ENCODE measurements at places on chromosomes 2 and 18.

- DNase-seq: no peak
Observed at GRCh38 chr2:40773291-40773690, 321.4 kb upstream of the SLC8A1 start.

- no peak for DNase-seq
Observed at GRCh38 chr18:4352746-4353551, 102.2 kb downstream of the DLGAP1 start.

- no peak for DNase-seq
Observed at GRCh38 chr2:147358375-147358774, 486.5 kb upstream of the ACVR2A start.

DNA sequence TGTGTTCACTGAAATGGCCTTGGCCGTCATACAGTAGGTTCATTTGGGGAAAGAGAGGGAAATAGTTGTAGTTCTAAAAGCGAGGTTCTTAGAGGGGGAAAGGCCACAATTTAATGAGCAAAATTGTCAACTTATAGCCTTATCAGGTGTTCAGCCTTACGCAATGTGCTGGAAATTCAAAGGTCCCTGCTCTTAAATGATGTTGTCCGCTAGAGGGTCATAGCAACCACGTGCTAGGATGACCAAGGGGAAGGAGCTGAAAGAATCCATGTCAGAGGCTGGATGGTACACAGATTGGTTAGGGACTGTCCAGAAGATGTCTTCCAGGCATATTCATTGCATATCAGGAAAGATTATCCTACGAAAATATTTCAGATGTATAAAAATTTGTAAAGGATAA lies 282.3 kb upstream of the MEX3C start:
- no peak for DNase-seq

DNA sequence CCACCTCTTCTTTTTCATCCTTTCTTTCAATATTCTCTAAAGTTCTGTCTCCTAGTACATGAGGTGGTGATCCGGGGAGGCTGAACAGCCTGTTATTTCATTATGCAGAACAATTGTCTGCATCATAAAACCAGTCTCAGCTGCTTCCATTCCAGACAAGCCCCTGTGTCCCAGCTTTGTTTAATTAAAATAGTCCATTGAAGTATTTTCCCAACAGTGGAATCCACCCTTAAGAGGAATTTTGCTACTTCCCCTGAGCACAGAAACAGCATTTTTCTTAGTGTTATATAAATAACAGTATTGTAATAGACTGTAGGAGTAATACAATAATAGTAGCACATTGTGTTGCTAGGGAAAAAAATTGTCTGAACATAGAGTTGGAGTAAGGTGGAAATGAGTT lies 395.4 kb upstream of the TCF4 start:
- DNase-seq: no peak

GRCh38 chr2:147646818-147647468 lies 197.9 kb upstream of the ACVR2A start:
- DNase-seq: no peak

- DNase-seq: no peak
Observed at GRCh38 chr2:204585930-204586329, 40.7 kb downstream of the PARD3B start.

- DNase-seq: peak; percentile 69
Observed at GRCh38 chr2:30421604-30422443, 25.2 kb upstream of the LCLAT1 start.

- DNase-seq: no peak
Observed at GRCh38 chr18:36012891-36013290, 40.4 kb downstream of the RMP24 start.

DNA sequence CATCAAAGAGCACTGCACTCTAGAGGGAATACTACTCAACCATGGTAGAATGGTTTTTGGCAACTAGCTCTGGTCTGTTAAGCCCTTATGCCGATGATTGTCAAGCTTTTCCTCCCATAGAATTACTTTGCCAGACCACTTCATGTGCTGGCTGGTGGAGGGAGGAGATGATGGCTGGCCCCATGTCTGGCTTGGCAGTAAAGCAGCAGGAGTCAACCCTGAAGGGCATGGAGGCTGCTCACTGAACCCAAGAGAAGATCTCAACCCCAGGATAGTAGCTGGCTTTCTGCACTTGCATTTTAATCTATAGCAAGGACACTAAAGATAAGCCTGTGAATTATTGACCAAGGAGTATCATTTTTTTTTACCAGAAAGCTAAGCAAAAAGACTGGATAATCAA lies 309.9 kb downstream of the PIEZO2 start:
- no peak for DNase-seq

DNA sequence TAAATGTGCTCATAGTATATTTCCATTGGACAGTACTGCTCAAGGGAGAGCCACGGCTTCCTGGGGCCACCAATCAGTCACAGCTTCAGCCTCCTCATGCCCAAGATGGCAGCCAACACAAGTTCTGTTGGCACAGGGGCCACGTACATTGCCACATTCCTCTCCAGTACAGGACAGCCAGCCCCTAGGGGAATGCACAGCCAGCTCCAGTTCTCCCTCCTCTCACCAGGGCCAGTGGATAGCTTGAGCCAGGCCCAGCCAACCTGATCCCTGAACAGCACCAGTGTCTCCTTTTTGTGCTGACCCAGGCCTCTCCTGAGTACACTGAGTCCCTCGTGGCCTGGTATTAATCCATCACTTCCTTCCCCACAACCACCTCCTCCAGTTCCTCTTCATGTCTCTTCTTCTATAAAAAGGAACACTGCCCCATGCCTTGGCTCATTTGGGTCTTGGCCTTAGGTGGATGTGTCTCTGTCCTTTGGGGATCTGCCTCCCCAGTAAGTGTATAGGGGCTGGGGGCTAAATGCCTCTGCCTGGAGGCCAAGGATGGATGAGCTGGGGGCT lies 168.7 kb downstream of the TNS1 start:
- no peak for DNase-seq

DNA sequence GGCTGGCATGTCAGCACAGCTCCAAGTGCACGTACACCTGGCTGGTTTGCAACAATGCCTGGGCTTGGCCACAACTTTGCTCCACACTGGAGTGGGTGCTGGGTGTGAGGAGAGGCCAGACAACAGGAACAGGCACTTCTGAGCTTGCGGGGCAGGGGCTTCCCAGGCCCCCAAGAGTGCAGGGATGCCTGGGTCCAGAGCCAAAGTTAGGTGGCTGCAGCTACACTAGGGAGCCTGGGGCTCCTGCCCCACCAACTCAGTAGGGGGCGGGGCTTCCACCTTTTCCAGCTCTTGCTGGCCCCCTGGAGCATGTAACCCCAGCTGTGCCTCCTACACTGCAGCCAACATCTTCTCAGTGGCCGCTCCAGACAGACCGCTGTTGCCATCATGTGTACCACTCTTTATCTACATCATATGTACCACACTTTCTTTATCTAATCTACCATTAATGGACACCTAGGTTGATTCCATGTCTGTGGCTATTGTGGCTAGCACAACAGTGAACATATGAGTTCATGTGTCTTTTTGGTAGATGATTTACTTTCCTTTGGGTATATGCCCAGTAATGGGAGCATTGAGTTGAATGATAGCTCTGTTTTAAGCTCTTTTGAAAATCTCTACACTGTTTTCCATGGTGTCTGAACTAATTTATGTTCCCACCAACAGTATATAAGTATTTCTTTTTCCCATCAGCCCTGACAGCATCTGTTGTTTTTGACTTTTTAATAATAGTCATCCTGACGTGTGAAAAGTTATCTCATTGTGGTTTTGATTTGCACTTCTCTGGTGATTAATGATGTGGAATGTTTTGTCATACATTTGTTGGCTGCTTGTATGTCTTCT lies 87.9 kb downstream of the ZNF804A start:
- DNase-seq: no peak

- no peak for DNase-seq
Observed at GRCh38 chr2:74532222-74532621, 2.5 kb downstream of the HTRA2 start.

DNA sequence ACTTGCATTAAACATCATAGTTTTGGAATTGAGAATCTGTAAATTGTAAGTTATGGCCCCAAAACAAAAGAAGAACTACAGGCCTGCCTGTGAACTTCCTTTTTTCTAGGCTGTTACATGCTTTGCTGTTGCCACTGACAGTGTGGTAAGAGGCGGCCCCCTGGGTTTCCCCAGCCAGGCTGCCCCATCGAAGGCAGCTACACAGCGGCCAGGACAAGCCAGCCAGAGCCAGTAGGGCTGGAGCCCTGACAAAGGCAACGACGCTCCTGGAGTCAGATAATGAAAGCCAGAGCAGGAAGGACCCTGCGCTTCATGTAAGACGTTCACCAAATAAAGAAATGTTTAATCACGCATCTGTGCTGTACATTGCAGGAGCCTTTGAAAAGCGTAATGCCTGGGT lies 55.0 kb downstream of the ANKRD44 start:
- DNase-seq: peak; percentile 78

DNA sequence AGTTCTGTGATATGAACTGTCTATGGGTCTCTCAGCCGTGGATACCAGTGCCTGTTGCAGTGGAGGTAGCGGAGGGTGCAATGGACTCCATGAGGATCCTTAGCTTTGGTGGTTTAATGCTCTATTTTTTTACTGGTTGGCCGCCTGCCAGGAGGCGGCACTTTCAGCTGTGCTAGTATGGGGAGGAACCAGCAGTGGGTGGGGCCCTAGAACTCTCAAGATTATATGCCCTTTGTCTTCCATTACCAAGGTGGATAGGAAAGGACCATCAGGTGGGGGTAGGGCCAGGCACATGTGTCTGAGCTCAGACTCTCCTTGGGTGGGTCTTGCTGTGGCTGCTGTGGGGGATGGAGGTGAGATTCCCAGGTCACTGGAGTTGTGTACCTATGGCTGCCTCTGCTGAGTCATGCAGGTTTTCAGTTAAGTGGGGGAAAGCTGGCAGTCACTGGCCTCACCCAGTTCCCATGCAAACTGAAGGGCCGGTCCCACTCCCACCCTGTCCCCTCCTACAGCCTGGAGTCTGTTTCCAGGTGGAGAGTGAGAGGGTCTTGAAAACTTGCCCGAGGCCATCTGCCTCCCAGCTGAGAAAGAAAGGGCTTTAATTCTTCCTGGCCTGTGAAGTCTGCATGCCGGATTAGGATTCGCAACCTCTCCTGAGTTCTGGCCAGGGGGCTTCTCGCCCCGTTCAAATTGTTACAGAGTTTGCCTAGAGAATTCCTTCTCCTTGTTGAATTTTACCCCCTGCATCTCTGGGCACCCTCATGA lies 14.5 kb downstream of the KCNS3 start:
- DNase-seq: no peak

DNA sequence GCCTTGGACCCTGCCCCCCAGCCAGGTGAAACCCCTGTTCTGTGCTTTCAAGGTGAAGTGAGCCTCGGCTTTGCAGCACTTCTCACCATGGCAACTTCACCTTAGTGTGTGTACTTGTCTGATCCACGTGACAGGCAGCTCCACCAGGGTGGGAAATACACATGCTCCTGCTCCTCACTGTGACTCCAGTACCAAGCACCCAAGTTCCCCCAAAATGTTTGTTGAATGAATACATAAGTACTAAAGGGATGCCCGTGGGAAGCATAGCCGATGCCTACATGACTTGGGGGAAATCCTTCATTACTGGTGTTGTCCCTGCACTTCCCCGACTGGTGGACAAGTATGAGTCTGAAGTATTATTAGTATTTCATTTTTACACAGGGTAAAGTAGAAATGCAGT lies 41.8 kb upstream of the GBX2 start:
- DNase-seq: no peak

DNA sequence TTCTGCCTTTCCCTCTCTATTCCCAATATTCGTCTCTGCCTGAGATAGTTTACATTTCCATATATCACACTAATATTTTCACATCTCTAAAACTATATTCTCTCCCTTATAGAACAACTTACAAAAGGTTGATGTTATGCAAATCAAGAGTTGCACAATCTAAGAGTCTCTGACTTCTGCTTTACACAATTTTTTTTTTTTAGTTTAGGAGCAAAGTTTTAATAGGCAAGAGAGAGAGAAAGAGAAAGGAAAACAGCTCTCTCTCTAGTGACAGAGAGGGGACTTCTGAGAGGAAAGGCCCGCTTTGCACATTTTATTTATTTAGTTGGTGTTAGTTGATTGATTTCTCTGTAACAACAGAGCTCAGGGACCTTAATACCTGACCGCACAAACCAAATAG lies 380.2 kb downstream of the TXNL1 start:
- DNase-seq: no peak

GRCh38 chr18:59006461-59007067 lies 133.1 kb upstream of the SEC11C start:
- no peak for DNase-seq

- no peak for DNase-seq
Observed at GRCh38 chr18:71001597-71001996, 712.8 kb downstream of the SOCS6 start.

DNA sequence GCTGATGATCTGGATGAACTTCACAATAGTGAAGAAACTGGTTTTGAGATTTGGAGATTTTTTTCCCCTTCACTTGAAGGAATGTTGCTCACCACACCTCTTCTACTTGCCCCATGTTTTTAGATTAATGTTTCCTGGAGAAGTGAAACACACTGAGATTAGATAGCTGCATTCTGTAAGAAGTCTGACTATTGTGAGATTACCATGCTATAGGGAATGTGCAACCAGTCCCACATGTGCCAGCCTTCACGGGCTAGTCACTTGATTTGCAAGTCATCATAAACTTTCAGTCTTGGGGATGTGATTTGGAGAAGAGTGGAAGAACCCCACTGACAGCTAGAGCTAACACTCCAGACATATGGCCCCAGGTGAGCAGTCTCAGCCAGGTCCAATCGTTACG lies 7.4 kb upstream of the CCNYL1 start:
- DNase-seq: no peak

- no peak for DNase-seq
Observed at GRCh38 chr2:154698296-154698720, at the start of gene KCNJ3. Gene KCNJ3 (plus strand): TSS chr2:154698695. CDS start chr2:154698776, 81 bp downstream.

- no peak for DNase-seq
Observed at GRCh38 chr18:25350489-25351251, 1.3 kb downstream of the ZNF521 start.

GRCh38 chr2:100938031-100939026 lies 63.8 kb upstream of the RPL31 start:
- DNase-seq: peak; percentile 34

- no peak for DNase-seq
Observed at GRCh38 chr2:68483011-68483410, 15.6 kb downstream of the APLF start.

GRCh38 chr2:33215299-33215698 lies 261.1 kb upstream of the RASGRP3 start:
- no peak for DNase-seq

GRCh38 chr18:46320297-46320696 lies 216.1 kb downstream of the HAUS1 start:
- no peak for DNase-seq

DNA sequence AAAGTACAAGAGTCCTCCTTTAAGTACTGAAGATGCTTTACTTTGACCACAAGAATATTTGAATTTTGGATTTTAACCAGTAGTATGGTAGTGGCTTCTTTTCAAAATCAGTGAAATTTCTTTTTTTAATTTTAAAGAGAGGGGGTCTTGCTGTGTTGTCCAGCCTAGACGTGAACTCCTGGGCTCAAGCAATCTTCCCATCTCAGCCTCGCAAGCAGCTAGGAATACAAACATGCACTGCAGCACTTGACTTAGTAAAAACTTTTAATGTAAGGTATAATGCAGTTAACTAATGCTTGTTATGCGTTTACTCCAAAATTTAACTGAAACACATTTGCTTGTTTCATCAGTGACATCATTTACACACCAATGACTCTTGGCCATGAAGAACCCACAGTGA lies 49.6 kb downstream of the EML4 start:
- DNase-seq: no peak

Measured in CD8-positive, alpha-beta T cell (primary cell).